ENCODE measurements at places on chromosomes 5 and 9.

DNA sequence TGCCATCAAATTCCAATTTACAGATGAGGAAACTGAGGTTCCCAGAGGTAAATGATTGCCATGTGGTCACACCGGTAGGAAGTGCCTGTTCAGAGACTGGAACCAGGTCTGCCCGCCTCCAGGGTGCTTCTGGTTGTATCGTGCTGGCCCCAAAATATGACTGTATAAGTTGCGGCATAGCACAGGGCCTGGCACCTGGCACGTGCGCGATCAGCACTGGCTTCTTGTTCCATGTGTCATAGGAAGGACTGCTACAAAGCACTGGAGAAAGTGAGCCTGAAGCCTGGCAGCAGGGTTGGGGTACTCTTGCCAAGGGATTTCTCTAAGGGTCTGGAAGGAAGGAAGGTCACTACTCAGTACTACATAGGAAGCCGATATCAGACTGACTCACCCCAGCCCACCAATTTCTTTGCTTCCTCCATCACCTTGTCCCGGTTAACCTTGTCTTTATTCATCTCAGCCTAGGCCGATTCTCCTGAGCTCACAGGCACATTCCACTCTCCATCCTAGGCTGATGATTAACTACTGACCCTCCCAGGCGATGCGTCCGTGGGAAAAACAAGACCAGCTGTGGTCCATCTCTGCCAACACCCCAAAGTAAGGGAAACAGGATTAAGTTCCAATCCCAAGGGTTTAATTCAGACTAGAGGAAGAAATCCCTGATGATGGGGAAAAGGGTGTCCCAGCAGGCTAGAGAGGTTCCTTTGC lies 1.8 kb downstream of the HRH2 start:
- no peak for DNase-seq

GRCh38 chr9:135718616-135719015 lies 16.6 kb downstream of the KCNT1 start:
- DNase-seq = no peak

- DNase-seq = no peak
Observed at GRCh38 chr9:16278326-16278999, 592.0 kb downstream of the BNC2 start.

- DNase-seq = no peak
Observed at GRCh38 chr5:68545636-68546295, 330.2 kb downstream of the PIK3R1 start.

GRCh38 chr5:157030692-157031091 lies 28.2 kb downstream of the HAVCR1 start:
- no peak for DNase-seq

- no peak for DNase-seq
Observed at GRCh38 chr9:26244661-26245451, 566.6 kb upstream of the TUSC1 start.

GRCh38 chr5:137501226-137501625 lies 2.1 kb upstream of the SPOCK1 start:
- no peak for DNase-seq

- no peak for DNase-seq
Observed at GRCh38 chr5:177529247-177530203, 12.8 kb upstream of the DDX41 start.

DNA sequence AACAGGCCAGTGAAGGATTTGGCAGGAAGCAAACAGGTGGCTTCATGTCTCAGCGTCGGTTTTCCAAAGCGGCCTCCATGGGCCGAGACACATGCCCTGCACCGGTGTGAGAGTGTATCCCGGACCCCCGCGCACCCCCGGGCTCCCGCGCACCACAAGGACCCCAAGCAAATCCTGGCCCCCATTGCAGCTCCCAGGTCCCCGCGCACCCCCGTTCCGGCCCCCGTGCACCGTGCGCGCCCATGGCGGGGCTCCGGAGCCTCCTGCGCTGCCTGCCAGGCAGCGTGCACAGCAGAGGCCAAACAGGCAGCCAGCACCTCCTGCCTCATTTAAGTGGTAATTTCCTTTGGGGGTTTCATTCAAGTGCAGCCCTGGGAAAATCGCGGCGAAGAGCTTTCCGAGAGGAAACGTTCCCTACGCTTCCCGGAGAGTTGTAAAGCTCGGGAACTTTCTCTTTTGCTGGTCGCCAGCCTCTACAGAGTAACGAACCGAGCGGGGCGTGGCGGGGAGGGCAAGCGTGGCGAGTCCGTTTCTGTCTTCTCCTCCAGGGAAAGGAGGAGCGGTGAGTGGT lies 145.5 kb upstream of the SLC24A2 start:
- DNase-seq = no peak

GRCh38 chr9:90645721-90646120 lies 3.1 kb upstream of the DIRAS2 start:
- no peak for DNase-seq

DNA sequence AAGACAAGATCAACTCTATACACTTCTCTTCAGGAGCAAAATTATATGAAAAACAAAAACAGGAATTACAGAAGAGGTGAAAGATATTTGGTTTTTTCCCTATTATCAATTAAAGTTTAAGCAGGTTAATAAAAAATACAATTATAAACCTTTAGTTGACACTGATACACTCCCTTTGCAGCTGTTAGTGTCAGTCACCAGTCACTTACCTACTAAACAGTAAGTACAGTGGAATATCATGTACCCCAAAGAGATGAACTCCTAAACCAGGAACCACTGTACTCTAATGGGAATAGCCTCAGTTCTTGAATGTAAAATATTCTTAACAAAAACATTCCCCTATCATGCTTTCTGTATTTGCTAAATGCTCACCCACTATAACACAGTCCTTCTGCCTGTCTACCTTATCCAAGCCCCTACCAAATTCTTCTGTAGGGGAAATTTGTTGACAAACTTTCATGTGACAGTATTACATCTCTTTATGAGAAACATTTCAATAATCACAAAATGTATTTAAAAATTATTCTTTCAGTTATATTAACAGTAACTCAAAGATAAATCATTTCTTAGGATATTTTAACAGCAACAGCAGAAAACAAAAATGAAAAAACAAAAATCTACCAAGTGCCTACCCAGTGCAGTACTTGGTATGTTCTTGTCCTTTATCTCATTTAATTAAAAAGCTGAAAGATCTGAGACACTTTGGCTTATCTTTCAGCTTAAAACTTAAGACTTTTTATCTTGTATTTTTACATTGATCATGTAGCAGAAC lies 212.8 kb downstream of the MLLT3 start:
- no peak for DNase-seq

DNA sequence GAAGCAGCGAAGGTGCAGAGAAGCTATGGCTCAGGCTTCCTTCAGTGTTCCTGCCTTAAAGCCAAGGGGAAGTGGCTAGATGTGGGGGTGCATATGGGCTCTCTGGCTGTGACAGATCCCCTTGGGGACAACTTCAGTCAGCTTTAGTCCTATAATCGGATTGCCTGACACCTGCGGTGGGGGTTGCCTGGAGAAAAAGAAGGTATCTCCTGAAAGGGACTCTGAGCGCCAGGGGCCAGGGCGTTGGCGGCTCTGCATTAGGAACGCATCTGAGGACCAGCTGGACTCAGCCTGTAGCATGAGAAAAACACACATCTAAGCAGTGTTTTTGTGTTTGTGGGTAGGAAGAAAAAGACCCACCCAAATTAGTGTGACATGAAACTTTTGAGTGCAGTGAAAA lies 84.3 kb upstream of the OTULINL start:
- DNase-seq = no peak

- no peak for DNase-seq
Observed at GRCh38 chr5:179254638-179255271, 90.5 kb downstream of the ADAMTS2 start.

- no peak for DNase-seq
Observed at GRCh38 chr5:96807075-96807654, 580 bp downstream of the ERAP1 start.

DNA sequence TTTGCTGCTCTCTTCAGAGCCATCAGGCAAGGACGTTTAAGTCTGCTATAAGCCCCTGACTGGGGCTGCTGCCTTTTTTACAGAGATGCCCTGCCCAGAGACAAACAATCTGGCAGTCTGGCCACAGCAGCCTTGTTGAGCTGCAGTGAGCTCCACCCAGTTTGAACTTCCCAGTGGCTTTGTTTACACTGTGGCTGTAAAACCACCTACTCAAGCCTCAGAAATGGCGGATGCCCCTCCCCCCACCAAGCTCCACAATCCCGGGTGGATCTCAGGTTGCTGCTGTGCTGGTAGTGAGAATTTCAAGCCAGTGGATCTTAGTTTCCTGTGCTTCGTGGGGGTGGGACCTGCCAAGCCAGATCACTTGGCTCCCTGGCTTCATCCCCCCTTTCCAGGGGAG lies 59.7 kb upstream of the SNCAIP start:
- DNase-seq = no peak

DNA sequence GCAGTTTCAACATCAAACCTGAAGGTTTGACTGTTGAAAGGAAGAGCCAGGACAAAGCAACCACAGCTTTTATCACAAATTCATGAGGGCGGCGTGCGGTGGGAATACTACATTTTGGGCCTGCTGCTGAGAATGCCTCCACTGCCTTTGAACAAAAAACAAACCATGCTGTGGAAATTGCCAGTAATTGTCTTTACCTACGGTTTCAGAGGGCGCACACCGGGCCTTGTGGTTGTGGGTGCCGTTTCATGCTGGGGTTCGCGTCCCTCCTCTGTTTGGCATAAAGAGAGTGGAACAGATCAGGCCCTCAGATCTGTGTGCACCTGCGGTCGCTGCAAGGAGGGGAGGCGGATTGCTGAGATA lies 27.6 kb upstream of the TCF7 start:
- peak; percentile 82 for DNase-seq

GRCh38 chr5:9599391-9599790 lies 30.8 kb downstream of the TAS2R1 start:
- DNase-seq = no peak

DNA sequence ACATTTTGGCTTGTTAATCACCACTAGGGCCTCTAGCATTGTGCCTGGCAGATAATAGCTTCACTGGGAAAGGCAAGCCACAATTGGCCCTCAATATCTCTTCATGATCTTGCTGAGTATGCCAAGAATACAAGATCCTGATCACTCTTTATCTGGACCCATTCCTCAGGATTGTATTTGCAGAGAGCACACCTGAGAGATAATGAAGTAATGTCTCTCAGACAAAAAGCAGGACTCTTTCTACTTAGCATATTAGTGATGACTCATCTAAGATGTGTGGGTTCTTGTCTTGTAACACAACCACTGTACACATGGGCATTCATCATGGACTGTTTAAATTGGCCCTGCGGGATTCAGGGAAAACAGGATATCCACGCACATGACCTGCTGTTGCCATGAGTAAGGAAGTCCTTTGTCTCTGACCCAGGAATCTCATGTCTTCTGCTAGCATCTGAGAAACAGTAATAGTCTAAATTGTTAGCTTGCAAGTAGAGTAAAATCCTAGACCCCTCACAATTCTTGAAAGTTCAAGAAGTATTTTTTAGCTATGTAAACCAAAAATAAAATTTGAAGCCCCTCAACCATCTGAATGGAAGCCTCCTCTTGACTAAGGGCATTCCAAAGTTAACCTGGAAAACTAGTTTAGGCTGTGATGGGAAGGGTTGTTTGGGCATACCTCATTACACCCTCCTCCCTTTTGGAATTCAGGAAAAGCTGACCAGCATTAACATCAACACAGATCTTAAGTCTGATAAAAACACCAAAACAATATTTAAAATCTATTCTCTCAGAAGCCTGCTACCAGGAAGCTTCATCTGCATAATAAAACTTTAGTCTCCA lies 28.0 kb upstream of the NFIL3 start:
- no peak for DNase-seq

- no peak for DNase-seq
Observed at GRCh38 chr5:129125819-129126218, 31.3 kb downstream of the ISOC1 start.

GRCh38 chr5:103451261-103451660 lies 111.3 kb downstream of the NUDT12 start:
- DNase-seq = no peak

GRCh38 chr9:83707518-83707767 lies 315 bp downstream of the UBQLN1 start:
- DNase-seq = peak; percentile 80

GRCh38 chr9:76045221-76045620 lies 154.7 kb downstream of the PCSK5 start:
- no peak for DNase-seq

- DNase-seq = no peak
Observed at GRCh38 chr5:82336226-82336958, 58.2 kb upstream of the RPS23 start.

- DNase-seq = no peak
Observed at GRCh38 chr9:123149067-123149466, 115.6 kb downstream of the GPR21 start.

DNA sequence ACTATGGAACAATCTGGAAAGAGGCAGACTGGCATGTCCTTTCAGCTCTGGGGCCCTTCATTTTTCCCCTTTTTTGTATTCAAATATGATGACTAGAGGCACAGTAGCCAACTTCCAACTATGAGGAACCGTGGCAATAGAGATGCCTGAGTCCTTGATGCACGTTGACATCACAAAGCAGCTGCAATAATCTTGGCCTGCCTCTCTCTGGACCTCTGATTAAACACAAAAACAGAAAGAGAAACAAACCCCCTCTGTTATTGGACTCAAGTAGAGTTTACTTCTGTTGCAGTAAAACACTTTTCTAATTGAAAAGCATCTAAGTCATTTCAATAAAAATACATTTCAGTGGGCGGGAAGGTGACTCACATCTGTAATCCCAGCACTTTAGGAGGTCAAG lies 122.2 kb upstream of the GRAMD2B start:
- no peak for DNase-seq

GRCh38 chr5:153745778-153746395 lies 255.4 kb downstream of the GRIA1 start:
- DNase-seq = no peak

DNA sequence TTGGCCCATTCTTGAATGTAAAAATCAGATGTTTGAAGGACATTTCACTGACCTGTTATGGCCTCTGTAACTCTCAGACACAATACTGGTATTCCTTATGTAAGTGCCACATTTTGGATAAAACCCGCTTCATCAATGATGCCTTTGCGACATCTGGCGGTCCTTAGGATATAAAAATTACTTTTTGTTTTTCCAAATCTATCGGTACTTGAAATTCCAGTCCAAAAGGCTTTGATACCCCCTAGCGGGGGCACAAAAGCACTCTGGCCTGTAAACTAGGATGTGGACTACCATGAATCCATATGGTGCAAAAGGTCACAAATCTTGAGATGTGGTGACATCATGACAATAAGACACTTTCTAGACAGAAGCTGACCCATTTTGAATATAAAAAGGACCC lies 291.8 kb downstream of the KIAA0825 start:
- no peak for DNase-seq

All from stimulated activated CD4-positive, alpha-beta T cell treated with anti-CD3 and anti-CD28 coated beads, Interleukin-4, amount 100 ng/mL, for 24 hours (primary cell).